ENCODE measurements at places on chromosomes 2 and 18. TPM values are rescaled to one million over a fixed set of nuclear protein-coding genes. Genes with fewer than 3 reads are reported as not detected.

Gene CRACDL
- total RNA-seq: 4.1 TPM

Gene FLACC1
- total RNA-seq: 2.3 TPM

Gene LDAH
- total RNA-seq: 22.1 TPM

Gene SPRED2
- 6.7 TPM for total RNA-seq

Gene GREB1
- total RNA-seq: 0.13 TPM

Gene ALPI
- total RNA-seq: not detected

Gene NETO1
- not detected for total RNA-seq
